ENCODE measurements at places on chromosomes 1 and 21.

DNA sequence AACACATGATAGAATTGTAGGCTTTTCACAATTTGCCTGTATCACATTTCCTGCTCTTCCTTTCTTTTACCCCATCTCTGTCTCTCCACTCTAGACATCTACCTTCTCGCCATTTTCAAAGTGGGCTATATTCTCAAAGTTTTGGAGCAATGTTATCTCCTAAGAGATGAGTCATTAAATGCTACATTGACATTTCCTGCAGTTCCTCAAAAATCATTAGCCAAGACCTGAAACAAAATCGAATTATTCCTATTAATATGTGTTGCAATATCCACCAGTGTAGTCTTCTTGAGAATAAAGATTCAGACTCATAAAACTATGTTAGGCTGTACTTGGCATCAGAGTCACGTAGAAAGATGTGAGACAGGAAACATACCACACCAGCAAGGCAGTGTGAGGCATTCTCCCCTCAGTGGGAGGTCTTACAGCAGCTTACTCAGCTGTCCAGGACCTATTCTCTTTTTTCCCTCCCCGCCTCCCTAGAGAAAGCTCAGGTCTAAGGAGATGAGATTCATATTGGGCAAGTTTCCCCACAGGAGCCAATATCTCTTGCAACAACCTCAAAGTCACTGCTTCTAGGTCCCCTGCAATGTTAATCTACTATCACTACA, 38.8 kb downstream of the FRRS1 start:
- DNase-seq, result no peak

GRCh38 chr21:25881524-25882376, 147.0 kb downstream of the GABPA start:
- DNase-seq, result peak; percentile 74

DNA sequence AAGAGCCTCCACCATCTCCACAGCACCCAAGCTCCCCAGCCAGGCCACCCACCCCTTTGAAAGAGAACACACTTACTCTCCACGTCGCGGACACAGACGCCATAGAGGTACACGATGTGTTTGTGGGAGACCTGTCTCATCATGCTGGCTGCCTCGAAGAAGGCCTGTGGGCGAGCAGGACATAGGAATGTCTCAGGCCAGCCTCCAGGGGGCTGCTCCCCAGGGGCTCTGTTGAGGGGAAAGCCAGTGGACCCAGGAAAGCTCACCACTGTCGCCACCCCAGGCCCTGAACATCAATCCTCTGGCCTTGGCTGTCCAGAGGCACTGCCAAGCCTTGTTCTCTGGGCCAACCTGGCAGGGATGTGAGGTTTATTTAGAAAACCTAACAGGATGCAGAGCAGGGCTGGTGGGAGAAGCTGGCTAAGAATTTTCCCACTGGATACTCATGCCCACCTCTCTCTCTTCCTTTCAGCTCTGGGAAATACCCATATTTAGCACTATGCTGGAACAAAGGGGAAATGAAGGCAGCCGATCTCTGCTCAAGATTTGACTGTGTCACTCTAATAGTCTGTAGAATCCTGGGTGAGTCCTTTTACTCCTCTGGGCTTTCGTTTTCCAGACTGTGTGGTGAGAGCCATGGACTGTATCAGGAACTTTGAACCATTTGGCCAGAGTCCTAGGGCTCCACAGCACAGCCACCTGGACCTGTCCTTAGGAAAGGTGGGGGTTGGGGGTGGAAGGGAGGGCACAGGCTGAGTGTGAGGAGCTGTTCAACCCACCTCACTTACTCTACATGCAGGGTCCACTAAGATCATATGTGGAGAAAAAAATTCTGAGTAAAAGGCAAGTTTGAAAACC, 101.9 kb downstream of the RAVER2 start:
- no peak for DNase-seq

DNA sequence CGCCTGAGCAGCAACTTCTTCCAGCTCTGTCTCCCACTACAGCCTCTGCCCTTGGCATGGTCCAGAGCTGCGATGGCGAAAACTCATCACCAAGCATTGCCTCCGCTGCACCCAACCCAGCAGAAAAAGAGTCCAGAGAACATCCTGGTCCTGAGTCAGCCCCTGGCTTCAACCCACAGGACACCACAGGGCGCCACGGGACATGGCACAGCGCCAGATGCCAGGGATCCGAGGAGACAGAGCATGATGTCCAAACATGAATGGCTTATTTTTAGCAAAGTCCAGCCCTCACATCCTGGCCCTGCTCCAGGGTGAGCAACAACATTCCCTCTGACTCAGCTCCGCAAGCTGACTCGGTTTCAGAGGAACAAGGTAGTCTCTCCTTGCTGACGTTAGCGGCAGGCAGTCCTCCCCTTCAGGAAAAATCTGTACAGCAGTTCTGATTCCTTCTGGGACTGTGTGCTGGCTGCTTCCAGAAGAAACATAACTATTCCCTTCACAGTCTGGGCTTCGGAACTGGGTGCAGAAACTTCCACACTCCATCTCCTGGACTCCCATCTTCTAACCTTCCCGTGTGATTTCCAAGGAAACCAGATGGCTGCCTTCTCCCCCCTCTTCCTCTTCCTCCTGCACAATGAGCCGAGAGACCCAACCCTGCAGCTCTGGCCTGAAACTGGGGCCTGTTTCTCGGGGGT, 131.3 kb downstream of the TOMM20 start:
- DNase-seq, result peak; percentile 87

DNA sequence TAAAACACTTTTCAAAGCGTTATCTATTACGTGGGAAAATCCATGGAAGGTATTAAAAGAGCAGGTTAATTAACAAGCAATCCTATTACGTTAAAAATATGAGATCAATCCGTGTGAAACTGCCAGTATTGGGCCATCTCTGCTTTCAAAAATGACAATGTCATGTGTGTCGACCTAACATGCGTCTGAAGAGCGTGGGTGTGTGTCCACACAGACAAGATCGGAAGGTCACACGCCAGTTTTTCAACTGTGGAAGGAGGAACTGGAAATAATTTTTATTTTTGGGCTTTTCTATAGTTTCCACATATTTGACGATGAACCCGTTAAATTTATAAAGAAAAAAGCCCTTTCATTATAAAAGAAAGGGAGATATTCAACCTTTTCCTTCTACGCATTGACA, 17.6 kb upstream of the ALDH4A1 start:
- no peak for DNase-seq

DNA sequence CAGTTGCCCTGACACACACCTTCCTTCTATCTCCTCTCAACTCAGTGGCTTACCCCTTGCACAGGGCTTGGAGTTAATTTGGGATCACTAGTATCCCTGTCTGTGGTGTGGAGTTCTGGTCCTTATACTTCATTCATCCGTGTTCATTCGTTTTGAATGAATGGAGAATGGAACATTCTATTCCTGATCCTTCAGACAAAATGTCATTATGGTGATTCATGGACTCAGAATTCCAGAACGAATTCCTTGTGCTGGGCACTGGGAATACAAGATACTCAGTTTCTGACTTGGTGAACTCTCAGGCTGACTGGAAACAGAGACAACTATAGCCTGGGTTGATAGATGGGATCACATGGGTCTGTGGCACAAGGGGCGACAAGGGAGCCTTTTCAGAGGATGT, 49.9 kb upstream of the TRABD2B start:
- DNase-seq, result no peak

GRCh38 chr1:53658489-53659230, 80.3 kb downstream of the GLIS1 start:
- DNase-seq, result no peak

GRCh38 chr1:113812661-113813135, 422 bp upstream of the RSBN1 start:
- DNase-seq, result peak; percentile 18

- peak; percentile 37 for DNase-seq
Observed at GRCh38 chr21:21003701-21004100, 5.5 kb downstream of the NCAM2 start.

DNA sequence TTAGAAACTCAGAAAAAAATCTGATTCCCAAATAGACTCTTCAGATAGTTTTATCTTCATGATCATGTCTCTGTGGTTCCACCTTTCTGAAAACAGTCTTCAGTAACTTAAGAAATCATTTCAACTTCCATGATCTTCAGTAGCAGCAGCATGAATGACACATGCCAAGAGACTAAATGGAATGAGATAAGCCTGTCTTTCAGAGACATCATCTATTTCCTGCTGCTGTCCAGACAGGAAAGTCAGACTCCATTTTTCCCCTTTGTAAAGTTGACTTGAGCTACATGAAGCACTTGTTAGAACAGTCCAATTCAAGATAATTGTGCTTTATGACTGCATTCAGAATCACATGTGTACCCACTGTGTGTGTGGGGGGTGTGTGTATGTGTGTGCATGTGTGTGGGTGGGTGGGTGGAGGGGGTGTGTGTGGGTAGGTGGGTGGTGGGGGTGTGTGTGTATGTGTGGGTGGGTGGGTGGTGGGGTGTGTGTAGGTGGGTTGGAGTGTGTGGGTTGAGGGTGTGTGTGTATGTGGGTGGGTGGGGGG, 58.8 kb downstream of the CLIC4 start:
- DNase-seq, result no peak

DNA sequence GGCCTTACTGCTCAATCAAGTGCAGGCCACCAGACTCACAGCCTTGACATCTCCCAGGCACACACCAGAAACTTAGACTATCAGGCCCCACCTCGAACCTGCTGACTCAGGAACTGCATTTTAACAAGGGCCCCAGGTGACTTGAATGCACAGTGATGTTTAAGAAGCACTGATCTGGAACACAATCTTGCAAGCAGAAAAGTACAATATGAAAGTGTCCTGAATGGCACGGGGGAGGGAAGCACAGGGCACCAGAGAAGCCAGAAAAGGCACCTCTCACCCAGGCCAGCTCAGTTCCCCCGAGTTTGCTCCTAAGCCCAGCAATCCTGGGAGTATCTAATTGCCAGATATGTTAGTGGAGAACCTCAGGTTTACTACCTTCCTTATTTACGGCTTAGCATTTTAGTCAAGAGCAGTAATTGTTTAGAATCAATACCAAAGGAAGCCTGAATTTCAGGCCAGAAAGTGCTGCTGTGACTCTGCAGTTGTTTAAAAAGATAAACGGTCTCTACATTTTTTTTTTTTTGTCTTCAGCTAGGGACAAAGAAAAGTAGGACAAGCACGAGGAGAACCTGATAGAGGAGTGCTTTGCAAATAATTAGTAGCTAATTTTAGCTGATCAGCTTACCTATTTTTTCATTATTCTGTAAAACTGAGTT, 50.9 kb upstream of the CDC42BPA start:
- no peak for DNase-seq

- DNase-seq, result no peak
Observed at GRCh38 chr1:178531887-178532286, 19.0 kb downstream of the TEX35 start.

DNA sequence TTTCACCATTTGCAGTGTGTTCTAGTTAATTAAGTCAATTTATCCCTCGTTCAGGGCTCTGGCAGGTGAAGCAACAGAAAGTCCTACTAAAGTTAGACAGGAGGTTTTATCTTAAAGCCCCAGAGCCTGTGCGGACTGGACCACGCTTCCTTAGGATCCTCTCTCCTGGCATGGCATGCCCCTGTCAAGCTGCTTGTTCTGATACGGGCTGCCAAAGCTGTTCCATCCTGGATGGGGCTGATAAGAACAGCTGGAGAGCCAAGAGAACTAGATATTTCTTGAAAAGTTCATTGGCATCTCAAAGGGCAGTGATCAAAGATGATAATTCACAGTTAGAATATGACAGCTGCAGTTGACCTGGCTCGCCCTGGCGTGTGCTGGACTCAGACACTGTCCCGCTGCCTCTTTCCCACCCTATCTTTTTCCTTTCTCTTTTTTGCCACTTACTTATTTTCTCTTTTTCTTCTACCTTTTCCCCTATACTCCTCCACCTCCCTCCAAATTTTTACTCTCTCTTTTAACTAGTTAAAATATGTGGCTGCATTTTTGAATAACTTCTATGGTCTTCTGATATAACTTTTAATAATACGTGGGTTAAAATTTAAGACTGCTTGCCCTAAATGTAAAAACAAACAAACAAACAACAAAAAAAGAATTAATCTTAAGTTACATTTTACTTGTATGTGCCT, 96.7 kb downstream of the ABCA4 start:
- DNase-seq, result no peak

GRCh38 chr1:62228136-62228882, 33.7 kb downstream of the L1TD1 start:
- no peak for DNase-seq

- no peak for DNase-seq
Observed at GRCh38 chr1:159751031-159751430, 29.7 kb upstream of the DUSP23 start.

DNA sequence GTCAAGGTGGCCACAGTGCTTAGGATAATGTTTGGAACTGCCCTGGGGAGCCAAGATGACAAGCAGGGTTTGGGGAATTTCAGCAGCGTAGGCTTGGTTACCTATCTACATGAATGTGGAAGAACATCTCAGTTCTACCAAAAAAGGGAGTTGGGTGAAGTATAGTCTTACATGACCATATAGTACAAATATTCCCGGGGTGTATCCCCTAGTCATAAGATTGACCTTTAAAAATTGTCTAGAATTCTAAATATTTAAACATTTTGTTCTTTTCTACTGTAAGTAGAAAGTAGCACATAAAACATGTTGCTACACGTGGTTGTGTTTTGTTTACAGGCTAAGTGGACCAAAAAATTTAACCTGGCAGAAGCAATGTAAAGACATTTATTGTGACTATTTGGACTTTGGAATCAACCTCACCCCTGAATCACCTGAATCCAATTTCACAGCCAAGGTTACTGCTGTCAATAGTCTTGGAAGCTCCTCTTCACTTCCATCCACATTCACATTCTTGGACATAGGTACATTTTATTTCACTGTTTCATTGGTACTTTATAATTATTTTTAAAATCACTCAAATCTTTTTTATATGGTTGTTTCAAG, 20.3 kb downstream of the IL12RB2 start:
- DNase-seq, result no peak

DNA sequence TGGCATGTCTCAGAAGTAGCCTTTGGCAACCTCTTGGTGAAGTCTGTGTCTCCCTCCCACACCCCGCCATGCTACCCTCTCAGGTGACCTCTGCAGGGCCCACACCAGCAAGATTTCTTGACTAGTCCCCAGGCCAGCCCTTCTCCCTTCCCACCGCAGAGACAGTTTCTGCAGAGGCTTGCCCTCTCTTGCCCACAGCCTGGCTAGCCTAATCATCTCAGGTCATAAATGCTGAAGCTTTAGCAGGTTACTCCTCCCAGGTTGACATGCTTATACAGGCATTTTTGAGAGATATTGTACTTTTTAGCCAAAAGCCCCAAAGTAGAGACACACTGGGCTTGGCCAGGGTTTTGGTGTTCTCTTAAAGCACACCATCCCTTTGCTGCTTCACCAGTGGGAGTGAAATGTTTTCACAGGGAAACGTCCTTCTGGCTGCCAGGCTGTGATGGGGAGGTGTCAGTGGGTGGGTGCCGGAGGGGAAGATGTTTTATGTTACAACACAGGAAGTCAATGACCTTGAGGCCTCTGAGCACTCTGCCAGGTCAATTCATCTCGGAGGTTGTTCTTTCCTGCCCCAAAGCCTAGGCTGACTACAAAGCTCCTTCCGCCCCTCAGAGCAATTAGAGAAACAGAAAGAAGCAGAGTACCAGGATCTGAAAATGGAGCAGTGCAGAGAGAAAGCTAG, 58.5 kb downstream of the STYXL2 start:
- DNase-seq, result no peak

- no peak for DNase-seq
Observed at GRCh38 chr1:39979654-39980053, 24.7 kb downstream of the MFSD2A start.

Data from hepatocyte (in vitro differentiated cells).